ENCODE measurements at places on chromosomes 3 and 15.
A peak's percentile ranks its signal among the peaks of the same experiment; 100 is the strongest.

DNA sequence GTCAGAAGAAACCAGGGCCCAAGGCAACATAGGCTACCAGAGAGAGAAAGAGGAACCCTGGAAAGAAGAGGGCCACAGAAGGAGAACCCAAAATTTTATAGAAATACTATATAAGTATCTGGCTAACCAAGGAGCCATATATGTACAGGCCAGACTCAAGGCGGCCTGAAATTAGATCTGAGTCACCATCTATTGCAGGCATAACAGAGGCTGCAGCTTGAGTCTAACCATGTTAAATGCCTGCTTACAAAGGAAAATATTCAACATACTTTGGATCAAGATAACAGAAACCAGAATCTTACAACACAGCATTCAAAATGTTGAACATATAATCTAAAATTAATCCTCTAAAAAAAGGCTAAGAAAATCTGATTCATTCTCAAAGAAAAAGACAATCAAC, 23.1 kb downstream of the IGSF11 start:
- no peak for DNase-seq

DNA sequence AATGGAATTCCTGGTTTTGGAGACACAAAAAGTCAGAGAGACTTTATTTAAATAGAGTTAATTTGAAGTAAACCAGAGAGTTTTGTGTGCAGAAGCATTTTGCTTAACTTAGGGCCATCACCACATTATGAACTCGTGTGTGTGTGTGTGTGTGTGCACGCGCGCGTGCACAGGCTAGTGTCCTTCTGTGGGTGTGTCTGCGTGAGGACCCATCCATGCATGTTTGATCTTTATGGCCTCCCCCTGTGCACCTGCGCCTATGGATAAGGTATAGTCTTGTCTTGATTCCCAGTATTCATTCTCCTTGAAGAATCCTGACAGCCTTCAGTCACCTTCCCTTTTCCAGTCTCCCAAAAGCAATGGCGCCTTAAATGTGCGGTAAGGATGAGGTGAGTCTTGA, 26.0 kb downstream of the MUC20 start:
- no peak for DNase-seq

DNA sequence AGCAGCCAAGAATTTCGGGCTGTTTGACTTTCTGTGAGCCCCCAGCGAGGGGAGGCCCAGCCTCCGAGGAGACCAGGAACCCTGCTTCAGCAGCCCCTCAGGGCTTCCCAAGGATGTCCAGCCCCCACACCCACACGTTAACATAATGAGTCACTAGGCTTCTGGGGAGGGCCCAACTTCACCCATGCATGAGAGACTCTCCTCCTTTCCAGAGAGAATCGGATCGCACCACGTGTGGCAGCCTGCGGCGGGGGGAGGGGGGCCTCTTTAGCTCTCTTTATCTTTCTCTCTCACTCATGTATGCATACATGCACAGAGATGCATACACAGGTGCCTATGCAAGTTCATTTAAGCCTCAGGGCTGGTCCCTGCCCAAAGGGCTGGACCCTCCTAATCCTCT, 3.1 kb upstream of the AP2M1 start:
- peak; percentile 71 for DNase-seq

- DNase-seq: no peak
These were observed 34.7 kb upstream of the GREM1 start for GRCh38 chr15:32682977-32683630.

DNA sequence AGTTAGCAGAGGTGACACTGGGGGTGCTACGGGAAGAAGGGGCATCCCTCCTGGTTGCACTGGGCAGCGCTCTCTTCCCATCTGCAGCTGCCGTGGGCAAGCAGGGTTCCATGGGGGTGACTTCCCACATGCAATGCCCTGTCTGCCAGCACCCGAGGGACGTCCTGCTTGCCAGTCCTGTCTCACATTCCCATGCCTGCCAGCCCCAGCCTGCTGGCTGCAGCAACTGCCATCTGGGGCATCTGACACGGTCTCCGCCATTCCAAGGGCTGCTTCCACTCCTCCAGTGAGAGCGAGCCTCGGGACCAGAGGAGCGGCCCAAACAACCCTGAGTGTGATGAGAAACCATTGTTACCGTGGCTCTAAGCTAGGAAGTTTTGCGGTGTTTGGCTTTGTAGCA, 45.4 kb upstream of the RPL32 start:
- no peak for DNase-seq

Data from amniotic stem cell (primary cell).